ENCODE measurements at places on chromosomes 3 and 15.

DNA sequence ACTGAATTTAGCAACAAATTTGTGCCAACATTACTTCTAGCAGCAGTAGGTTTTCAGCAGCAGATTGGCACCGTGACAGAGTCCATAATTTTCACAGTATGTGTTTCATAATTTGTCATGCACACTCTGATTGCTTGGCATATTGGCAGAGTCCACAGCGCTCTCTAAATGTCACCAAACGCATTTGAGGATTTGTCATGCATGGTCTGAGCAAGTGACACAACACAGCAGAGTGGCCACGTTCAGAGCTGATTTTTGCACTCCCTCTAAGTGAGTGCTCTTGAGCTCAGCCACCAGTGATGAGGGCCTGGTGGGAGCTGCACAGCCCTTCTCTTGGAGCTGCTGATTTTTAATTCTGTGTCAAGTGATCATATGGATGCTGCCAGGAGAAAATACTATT is 1270.8 kb downstream of the ROBO1 start:
- DNase-seq: no peak

- no peak for DNase-seq
These were observed 30.8 kb upstream of the RPN1 start for GRCh38 chr3:128681369-128681829.

GRCh38 chr3:52057812-52058495 is 1.6 kb upstream of the DUSP7 start:
- DNase-seq: no peak

GRCh38 chr3:149796026-149796425 is 3.7 kb upstream of the ANKUB1 start:
- no peak for DNase-seq

- DNase-seq: no peak
These were observed 560 bp upstream of the TTLL13 start for GRCh38 chr15:90248789-90249202.

DNA sequence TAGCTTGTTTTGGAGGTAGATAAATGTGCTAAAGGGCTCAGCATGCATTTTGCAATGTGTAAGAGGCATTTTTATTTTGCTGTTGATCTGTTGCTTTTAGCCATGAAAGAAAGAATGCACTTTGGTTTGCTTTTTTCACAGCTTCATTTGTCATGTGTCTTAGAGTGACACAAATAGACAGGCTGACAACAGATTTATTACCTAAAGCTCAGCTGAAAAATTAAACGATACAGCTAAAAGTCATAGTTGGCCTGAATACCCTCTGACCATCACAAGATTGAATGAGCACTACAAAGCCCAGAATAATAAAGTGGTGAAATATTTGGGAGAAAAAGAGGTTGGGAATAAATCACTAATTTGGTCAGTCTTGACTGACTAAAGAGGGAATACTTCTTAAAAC is 723.1 kb downstream of the CADM2 start:
- DNase-seq: no peak
